ENCODE measurements at places on chromosomes 7 and 10. TPM values are rescaled to one million over a fixed set of nuclear protein-coding genes. Genes with fewer than 3 reads are reported as not detected.

- H3K4me3 ChIP-seq: no peak overlapping the region
- H3K27me3 ChIP-seq: no peaks in the 10 kb centered on the region
- H3K27ac ChIP-seq: no peak overlapping the region
- no peaks in the 10 kb centered on the region for H3K4me1 ChIP-seq
- DNase-seq: no peak
Measured at GRCh38 chr7:108079648-108080591, 50.2 kb downstream of the LAMB4 start.

GRCh38 chr10:16686054-16686902 lies 130.9 kb downstream of the RSU1 start:
- no peak overlapping the region for H3K27ac ChIP-seq
- H3K27me3 ChIP-seq: no peaks in the 10 kb centered on the region
- H3K4me3 ChIP-seq: no peak overlapping the region
- no peak for DNase-seq
- H3K36me3 ChIP-seq: no peaks in the 10 kb centered on the region

- no peaks in the 10 kb centered on the region for H3K36me3 ChIP-seq
- H3K4me1 ChIP-seq: no peaks in the 10 kb centered on the region
- DNase-seq: no peak
- no peak overlapping the region for H3K27ac ChIP-seq
- no peaks in the 10 kb centered on the region for H3K27me3 ChIP-seq
Measured at GRCh38 chr10:482848-483247, 206.6 kb downstream of the DIP2C start.

The ANKRD61 gene
- total RNA-seq: 0.05 TPM

The ATG9B gene
- total RNA-seq: 1.6 TPM

The ZNF488 gene
- total RNA-seq: 0.24 TPM

The LRRD1 gene
- total RNA-seq: 0.05 TPM

DNA sequence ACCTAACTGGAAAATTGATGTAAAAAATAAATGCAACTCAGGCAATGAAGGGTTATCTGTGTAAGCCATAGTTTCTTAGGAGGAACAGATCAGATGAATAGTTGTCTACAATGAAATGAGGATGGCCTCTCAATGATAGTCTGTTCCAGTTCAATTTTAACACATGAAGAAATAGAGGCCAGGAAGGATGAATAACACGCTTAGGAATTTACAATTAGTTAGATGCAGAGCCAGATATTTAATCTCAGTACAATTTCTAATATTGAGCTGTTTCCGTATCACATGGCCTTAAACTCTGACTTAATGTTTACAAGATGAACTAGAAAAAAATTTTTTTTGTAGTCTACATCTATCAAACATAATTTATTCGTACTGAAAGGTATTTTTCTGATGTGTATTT lies 176.6 kb downstream of the GALNT11 start:
- no peaks in the 10 kb centered on the region for H3K4me1 ChIP-seq
- no peak overlapping the region for H3K4me3 ChIP-seq
- H3K36me3 ChIP-seq: peaks cover 32% of the 10 kb centered on the region
- no peak overlapping the region for H3K27ac ChIP-seq

- peak; percentile 36 for DNase-seq
- no peaks in the 10 kb centered on the region for H3K27me3 ChIP-seq
- no peak overlapping the region for H3K4me3 ChIP-seq
- H3K36me3 ChIP-seq: no peaks in the 10 kb centered on the region
- no peaks in the 10 kb centered on the region for H3K4me1 ChIP-seq
Measured at GRCh38 chr10:62492012-62492869, 118.1 kb downstream of the ZNF365 start.

GRCh38 chr7:13093160-13093559 lies 405.7 kb downstream of the ARL4A start:
- H3K4me3 ChIP-seq: no peak overlapping the region
- H3K27ac ChIP-seq: no peak overlapping the region
- no peaks in the 10 kb centered on the region for H3K36me3 ChIP-seq
- no peaks in the 10 kb centered on the region for H3K27me3 ChIP-seq

DNA sequence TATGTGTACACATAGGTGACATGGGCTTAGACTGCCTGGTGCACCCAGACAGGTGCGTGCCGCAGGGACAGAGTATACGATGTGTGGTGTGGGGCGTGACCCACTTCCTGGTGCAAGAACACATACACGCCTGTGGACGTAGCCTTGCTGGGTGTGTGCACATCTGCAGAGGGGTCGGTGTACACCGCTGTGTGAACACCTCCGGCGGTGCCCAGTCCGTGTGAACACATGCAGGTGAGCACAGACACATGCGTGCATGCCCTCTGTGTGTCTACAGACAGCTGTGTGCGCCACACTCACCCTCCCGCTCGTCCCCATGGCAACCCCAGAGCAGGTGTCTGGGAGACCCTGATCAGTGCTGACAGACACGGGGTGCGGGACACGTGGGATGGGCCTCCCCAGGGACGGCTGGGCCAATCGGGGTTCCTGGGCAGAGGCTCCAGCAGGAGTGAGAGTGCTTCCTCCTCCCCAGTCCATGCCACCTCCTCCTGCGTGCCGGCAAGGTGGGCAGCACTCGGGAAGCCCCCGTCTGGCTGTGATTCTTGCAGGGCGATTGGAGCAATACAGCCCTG lies 23.4 kb downstream of the ELFN1 start:
- no peak for DNase-seq
- no peaks in the 10 kb centered on the region for H3K36me3 ChIP-seq
- no peak overlapping the region for H3K4me3 ChIP-seq
- H3K27ac ChIP-seq: no peak overlapping the region

DNA sequence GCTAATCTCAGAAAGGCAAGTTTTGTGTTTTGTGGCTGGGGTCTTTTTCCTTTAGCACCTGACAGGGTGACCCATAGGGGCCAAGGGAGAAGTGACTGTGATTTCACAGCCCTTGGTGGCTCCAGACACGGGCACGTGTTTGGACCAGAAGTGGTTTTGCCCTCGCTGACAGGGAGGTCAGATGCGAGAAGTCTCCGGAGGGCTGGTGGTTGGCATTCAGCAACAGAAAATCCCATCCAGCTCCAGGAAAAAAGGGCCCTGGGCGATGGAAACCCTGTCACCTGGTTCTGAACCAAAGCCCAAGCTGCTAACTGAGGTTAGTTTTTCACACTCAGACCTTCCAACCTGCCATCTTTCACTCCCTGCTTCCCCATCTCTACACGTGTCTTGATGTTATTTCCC lies 272.9 kb downstream of the TRIL start:
- H3K4me1 ChIP-seq: peaks cover 7% of the 10 kb centered on the region
- H3K27ac ChIP-seq: no peak overlapping the region
- H3K27me3 ChIP-seq: peaks cover 32% of the 10 kb centered on the region
- H3K36me3 ChIP-seq: no peaks in the 10 kb centered on the region

The OR2A5 gene
- total RNA-seq: not detected

The JCAD gene
- 9.9 TPM for total RNA-seq

- H3K4me1 ChIP-seq: no peaks in the 10 kb centered on the region
- no peak for DNase-seq
- no peaks in the 10 kb centered on the region for H3K36me3 ChIP-seq
- H3K27me3 ChIP-seq: no peaks in the 10 kb centered on the region
Measured at GRCh38 chr7:121042195-121042594, 53.7 kb downstream of the CPED1 start.

GRCh38 chr7:2242541-2243429 lies 759 bp downstream of the NUDT1 start:
- H3K27ac ChIP-seq: peak overlapping the region; percentile 64
- H3K4me1 ChIP-seq: peaks cover 54% of the 10 kb centered on the region
- H3K4me3 ChIP-seq: peak overlapping the region; percentile 92
- DNase-seq: peak; percentile 28

DNA sequence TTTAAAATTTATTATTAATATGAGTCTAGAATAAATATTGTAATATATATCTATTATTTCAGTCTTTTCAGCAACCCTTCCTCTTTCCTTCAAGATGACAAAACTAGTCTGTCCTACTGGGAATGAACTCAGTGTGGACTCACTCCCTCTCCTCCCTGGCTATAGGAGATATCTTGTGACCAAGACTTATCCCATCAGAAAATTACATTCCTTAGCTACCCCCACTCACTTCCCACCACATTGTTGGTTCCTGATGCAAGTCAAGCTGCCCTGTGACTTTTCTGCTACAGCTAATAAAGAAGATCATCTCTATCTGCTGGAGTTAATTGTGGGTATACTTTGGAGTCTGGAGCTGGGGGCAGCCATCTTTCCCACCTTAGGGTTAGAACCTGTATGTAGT lies 28.0 kb upstream of the MCU start:
- no peak for DNase-seq
- H3K27me3 ChIP-seq: no peaks in the 10 kb centered on the region
- no peaks in the 10 kb centered on the region for H3K36me3 ChIP-seq
- no peak overlapping the region for H3K27ac ChIP-seq
- no peak overlapping the region for H3K4me3 ChIP-seq
